NCI-H1694 treated with DMSO at 0.1 percent for 48 hours (cell line): ENCODE measurements at places on chromosomes 3 and 15.

DNA sequence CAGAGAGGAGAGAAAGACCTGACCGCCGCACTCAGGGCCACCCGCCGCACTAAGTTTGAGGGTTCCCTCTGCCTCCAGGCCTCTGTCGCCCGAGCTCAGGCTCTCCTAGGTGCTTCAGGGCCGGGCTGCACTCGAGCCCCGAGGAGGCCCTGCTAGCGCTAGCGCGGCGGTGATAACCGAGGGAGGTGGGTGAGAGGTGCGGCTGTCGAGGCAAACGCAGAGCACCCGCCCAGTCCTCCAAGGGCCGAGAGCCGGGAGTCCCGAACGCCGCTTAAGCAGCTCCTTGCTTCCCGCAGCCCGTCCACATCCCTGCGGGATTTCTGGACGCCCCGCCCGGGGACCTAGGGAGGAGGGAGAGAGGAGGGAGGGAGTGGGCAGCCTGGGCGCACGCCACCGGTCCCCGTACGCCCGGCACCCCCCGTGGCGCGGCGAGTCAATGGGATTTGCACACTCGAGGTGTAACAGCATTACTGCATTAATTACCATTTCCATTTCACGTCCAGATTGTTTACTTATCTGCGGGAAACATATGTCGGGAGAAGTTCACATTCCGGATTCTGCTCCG lies 6.8 kb downstream of the SOX14 start:
- no peak for DNase-seq

DNA sequence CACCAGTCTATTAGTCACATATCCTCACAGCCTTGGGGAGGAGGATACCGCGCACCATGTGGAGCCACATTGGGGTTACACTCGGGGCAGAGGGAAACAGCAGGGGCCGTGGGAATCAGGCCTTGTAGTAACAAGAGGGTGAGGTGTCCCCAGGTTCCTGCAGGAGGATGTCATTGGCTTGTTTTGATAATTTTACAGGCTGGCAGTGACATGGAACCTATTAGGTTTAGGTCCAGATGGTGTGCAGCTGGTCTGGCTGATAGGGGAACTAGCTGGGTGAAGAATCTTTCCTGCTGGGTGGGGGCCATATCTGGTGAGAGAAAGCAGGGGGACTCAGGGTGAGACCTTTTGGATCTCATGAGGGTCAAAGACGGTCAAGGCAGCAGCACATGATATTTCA lies 9.8 kb upstream of the MEF2A start:
- DNase-seq = peak; percentile 50

GRCh38 chr15:62848632-62849050 lies 193.9 kb upstream of the TPM1 start:
- DNase-seq = no peak

GRCh38 chr3:126971891-126972351 lies 11.0 kb upstream of the PLXNA1 start:
- DNase-seq = no peak

GRCh38 chr3:72473156-72473555 lies 375.1 kb downstream of the SHQ1 start:
- DNase-seq = no peak

DNA sequence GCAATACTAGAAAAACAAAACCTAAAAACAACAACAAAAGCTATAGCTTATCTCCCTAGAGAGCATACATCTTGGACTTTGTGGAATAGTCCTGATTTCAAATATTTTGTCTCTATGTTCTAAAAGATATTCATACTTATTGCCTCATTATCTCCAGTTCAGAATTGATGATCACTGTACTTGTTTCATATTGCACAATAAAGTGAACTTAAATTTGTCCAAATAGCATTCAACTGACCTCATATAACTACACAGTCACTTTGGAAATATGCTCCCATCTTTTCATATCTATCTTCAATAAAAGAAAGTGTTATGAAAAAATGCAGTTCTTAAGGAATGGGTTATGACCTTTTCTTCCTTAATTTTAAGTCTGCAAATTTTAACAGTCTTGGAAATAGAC lies 228.6 kb upstream of the CMC1 start:
- no peak for DNase-seq

DNA sequence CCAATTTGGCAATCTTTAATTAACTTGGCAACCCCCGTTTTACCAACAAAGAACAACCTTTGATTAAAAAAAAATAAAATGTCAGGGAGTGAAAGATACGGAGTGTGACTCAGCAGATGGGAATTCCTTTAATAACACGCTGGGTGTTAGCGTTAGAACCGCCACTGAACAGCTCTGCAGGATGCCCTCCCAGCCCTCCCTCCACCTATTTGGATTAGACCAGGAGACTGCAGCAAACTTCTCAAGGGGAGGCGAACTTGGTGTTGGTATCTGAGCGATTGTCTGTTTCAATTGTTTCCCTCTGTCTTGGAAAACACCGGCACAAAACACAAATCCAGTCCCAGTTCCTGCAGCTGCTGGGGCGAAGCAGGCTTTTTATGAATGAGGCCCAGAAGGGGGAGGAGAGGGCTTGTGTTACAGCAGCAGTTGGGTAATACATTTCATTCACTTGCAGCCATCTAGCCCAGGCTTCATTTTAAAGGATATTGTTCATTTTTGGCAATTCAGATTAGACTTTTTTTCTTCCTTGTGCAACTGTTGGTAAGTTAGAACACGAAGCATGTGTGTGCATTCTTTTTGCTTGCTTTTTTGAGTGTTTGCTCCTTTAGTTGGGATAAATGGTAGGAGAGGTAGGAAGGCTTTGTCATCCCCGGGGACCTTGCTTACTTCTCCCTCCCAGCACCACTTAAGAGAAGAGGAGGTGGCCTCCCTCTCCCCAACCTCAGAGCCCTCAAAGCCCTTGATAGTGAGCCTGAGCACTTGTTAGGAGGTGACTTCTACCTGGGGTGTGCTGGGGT lies 152.3 kb downstream of the IGF1R start:
- DNase-seq = peak; percentile 36

- DNase-seq = no peak
Measured at GRCh38 chr15:59191855-59192237, 14.8 kb upstream of the LDHAL6B start.

DNA sequence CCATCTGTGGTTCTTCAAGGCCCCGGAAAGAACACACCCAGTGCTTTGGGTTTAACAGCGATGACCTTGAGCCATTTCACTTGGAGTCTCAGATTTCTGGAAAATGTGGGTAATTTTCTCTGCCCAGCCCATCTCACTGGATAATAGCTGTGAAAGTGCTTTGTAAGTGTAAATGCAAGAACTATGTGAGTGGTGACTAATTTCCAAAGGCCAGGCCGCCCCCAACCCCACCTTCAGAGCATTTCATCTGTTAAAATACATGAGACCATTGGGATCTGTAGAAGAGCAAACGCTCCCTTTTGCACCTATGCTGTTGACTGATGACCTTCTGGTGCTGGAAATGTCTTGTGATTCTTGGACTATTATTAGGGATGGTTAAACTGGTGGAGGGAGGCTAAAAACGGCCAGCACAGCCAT lies 196.8 kb upstream of the LPP start:
- DNase-seq = no peak

GRCh38 chr3:89847955-89848354 lies 740.5 kb downstream of the EPHA3 start:
- DNase-seq = no peak

GRCh38 chr15:32701863-32702262 lies 15.9 kb upstream of the GREM1 start:
- DNase-seq = no peak

- peak; percentile 26 for DNase-seq
Measured at GRCh38 chr3:111476701-111477100, 65.3 kb upstream of the CD96 start.

DNA sequence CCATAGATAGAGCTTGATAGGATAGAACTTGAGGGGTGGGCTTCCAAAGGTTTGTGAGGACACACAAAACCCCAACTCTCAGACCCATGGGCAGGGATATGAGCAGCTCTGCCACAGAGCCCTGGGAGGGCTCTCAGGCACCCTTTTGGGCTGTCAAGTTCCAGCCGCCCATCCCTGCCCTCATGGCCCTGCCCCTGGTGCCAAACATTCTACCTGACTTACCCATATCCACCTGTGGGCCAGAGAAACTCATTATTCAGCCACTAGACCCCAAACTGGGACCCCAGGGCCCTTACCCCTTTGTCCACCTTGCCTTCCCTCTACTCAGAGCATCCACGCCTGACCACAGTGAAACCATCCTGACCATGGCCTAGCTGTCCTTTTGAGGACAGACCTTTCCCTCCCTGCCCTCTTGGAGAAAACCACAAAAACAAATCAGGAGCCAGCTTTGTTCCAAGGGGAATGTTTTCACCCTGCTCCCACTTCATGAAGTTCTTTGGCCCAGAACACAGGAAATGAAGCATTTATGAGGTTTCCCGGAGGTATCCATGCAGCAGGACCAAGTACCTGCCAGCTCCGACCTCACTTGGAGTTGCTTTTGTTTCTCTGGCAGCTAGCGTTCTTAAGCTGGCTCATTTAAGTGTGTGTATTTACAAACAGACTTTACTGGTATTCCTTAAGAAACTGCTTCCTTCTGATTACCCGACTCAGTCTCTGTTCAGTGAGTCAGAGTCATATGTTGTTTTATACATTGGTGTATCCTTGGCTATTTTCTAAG lies 34.2 kb upstream of the GALNT15 start:
- no peak for DNase-seq

GRCh38 chr3:138395865-138396751 lies 38.3 kb upstream of the ESYT3 start:
- no peak for DNase-seq

- no peak for DNase-seq
Measured at GRCh38 chr15:76386178-76386577, 49.6 kb downstream of the ISL2 start.

- no peak for DNase-seq
Measured at GRCh38 chr15:58731756-58732535, 17.6 kb downstream of the ADAM10 start.

GRCh38 chr3:197349368-197349767 lies 51.0 kb upstream of the DLG1 start:
- no peak for DNase-seq
